ENCODE measurements at places on chromosomes 7 and 10.

GRCh38 chr7:159231017-159231416 is 86.3 kb upstream of the VIPR2 start:
- no peak for DNase-seq

- DNase-seq, result no peak
These were observed 20.9 kb downstream of the ZMIZ1 start for GRCh38 chr10:79089632-79090031.

DNA sequence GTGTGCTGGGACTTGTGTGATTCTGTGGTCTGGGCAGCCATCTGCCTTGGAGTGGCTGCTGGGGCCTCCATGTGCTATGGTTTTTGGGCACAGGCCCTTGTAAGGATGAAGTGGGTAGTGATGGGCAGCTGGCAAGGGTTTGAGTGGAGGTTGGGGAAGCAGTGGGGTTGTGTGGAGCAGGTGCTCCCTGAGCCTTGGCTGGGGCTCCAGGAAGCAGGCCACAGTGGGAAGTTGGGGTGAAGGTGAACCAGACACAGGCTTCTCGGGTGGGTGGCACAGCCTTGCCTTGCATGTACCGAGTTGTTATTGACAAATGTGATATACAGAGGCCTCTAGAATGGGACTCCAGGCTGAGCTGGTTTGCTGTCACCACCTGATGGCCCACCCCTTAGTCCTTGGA is 82.3 kb downstream of the ADCY1 start:
- DNase-seq, result peak; percentile 16

DNA sequence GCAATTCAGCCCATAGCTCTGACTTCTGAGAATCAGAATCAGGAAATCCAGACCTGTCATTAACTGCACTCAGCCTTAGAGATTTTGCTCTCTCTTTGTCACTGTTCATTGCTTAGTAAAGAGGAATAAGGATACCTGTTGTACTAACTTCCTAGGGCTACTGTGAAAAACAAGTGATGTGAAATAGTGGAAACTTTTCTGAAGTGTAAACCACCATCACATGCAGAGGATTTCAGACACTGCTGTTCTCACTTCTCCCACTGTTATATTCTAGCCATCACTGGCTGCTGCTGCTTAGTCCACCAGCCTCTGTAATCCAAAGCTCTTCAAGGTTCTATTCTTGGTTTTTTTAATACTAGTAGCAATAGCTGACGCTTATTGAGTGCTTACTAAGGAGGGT is 129.6 kb upstream of the CCDC6 start:
- DNase-seq, result no peak

- DNase-seq, result peak; percentile 70
These were observed 103.7 kb downstream of the RNF216 start for GRCh38 chr7:5677538-5678294.

DNA sequence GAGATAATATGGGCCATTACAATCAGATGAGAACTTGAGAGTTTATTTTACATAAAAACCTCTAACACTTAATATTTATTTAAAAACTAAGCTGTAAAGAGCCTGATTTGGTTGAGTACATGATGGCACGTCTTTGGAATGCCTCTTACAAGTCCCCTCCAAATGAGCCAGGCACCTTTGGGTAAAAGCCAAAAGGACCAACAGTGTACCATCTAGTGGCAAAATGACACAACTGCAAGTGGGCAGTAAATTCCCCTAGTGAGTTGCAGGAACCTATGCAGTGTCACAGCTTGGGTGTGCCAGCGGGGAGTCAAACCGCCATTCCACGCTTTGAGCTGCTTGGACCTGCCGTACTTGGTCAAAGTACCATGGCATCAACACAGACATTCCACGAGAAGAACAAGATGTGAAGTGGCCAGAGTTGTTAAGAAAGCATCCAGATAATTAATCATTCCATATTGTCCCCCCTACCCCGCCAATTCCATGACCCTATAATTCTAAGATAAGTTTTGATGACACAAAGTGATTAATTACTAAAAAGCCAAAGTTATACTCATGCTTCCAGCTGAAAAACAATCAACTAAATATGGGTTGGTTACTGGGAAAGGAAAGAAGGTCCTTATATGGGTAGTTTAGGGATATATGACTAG is 115.2 kb downstream of the SORBS1 start:
- DNase-seq, result peak; percentile 69

DNA sequence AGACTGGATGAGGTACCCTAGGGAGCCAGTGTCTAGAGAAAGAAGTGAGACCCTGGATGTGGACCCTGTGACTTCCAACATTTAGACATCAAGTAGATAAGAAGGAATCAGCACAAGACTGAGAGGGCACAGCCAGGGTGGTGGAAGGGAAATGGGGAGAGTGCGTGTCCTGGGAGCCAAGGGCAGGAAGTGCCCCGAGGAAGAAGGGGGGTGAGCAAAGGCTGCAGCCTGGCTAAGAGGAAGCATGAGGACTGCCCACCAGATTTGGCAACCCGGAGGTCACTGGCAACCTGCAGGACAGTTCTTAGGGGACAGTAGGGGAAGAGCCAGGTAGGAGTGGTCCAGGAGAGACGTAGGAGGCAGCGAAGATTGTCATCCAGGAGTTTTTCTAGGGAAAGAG is 14.8 kb downstream of the COL13A1 start:
- DNase-seq, result no peak

GRCh38 chr7:104794154-104794553 is 219.9 kb upstream of the KMT2E start:
- DNase-seq, result no peak
